ENCODE measurements at places on chromosomes 5 and 9. TPM values are rescaled to one million over a fixed set of nuclear protein-coding genes. Genes with fewer than 3 reads are reported as not detected.

Gene CDH9
- total RNA-seq: 0.18 TPM

Gene C5orf58
- not detected for total RNA-seq

Gene FAM120A
- total RNA-seq: 83.1 TPM

Gene SLC26A2
- 12.8 TPM for total RNA-seq

Gene DND1
- 0.14 TPM for total RNA-seq

Gene AGXT2
- total RNA-seq: not detected

Gene ZBED3
- 0.28 TPM for total RNA-seq
